ENCODE measurements at places on chromosomes 1 and 21.
A peak's percentile ranks its signal among the peaks of the same experiment; 100 is the strongest.

GRCh38 chr1:64030411-64030810, 173.0 kb upstream of the UBE2U start:
- DNase-seq = no peak

DNA sequence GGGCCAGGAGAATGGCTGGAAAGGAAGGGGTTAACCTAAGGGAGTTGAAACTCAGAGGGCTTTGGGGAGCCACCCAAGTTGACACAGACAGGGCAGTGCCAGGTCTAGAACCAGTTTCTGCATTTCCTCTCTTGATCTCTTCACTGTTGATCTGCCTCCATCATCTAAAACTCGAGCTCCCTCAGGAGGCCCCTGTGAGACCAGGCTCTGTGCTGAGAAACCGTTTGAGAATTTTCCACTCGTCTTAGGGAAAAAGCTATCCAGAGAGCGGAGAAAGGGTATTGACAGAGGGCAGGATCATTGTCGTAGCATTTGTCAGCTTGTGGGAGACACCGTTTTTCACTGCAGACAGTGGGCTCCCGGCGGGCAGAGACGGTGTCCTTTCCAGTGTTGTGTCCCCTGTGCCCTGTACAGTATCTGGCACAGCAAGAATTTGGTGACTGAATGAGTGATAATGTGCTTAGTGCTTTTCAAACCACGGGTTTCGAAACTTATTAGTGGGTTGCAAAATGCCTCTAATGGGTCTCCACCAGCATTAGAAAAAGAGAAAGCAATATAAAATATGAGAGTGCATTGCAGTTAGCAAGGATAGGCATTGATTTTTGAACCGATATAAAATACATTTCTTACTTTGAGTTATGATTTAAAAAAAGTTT, 31.1 kb downstream of the PROK1 start:
- DNase-seq = no peak

- no peak for DNase-seq
Observed at GRCh38 chr1:109508001-109508872, 1.3 kb downstream of the AMIGO1 start.

- DNase-seq = peak; percentile 25
Observed at GRCh38 chr1:100358210-100358609, 5.9 kb downstream of the CDC14A start.

DNA sequence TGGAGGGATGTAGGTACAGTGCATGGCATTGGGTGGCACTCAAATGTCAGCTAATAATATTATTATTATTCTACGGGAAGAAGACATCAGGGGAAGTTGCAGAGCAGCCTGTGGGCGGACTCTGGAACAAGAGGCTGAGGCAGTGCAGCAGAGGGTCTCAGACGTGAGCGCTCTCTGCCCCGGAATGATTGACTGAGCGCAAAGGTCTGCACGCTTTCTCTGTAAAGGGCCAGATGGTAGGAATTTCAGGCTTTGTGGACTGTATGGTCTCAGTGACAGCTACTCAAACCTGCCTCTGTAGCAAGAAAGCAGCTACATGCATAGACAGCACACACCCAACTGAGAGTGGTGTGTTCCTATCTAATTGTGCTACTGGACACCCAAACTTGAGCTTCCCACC, 29.6 kb upstream of the VPS13D start:
- DNase-seq = no peak

GRCh38 chr1:82143108-82143833, 342.5 kb downstream of the ADGRL2 start:
- DNase-seq = no peak

GRCh38 chr1:36919491-36920145, 114.7 kb downstream of the GRIK3 start:
- DNase-seq = no peak

GRCh38 chr1:28813931-28814465, 2.0 kb downstream of the OPRD1 start:
- DNase-seq = no peak

- DNase-seq = peak; percentile 8
Observed at GRCh38 chr1:164660775-164661174, 101.8 kb downstream of the PBX1 start.

GRCh38 chr1:235937123-235937522, 70.4 kb upstream of the LYST start:
- no peak for DNase-seq

DNA sequence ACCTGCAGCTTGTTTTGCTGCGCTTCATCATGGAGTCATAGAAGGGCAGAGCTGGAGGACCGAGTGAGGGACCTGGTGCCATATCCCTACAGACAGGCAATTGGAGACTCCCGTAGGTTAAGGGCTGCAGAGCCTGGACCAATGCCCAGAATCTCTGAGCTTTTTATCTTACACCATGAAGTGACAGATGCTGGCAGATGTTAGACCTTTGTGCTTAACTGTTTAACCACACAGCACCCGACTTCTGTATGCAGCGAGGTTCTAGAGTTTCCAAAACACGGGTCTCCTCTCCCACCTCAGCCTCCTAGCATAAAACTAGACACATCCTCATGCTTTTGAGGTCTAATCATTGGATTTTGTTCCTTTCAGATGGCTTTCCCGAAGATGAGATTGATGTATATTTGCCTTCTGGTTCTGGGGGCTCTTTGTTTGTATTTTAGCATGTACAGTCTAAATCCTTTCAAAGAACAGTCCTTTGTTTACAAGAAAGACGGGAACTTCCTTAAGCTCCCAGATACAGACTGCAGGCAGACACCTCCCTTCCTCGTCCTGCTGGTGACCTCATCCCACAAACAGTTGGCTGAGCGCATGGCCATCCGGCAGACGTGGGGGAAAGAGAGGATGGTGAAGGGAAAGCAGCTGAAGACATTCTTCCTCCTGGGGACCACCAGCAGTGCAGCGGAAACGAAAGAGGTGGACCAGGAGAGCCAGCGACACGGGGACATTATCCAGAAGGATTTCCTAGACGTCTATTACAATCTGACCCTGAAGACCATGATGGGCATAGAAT, 47.6 kb downstream of the B3GALT5 start:
- no peak for DNase-seq

DNA sequence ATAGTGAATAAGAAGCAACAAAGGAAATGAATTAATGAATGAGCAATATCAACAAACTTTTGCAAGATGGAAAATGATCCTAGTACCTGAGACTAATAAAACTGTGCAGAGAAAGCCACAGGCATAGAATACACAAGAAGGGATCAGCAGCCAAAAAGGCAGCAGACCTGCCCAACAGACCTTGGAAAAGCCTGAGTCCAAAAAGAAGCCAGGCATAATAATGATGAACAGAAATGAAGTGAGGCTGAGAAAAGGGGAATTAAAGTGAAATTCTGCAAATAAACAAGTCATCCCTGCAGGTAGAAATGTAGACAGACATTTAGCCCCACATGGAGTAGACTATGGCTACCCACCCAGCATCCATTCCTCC, 10.3 kb upstream of the PHTF1 start:
- no peak for DNase-seq

DNA sequence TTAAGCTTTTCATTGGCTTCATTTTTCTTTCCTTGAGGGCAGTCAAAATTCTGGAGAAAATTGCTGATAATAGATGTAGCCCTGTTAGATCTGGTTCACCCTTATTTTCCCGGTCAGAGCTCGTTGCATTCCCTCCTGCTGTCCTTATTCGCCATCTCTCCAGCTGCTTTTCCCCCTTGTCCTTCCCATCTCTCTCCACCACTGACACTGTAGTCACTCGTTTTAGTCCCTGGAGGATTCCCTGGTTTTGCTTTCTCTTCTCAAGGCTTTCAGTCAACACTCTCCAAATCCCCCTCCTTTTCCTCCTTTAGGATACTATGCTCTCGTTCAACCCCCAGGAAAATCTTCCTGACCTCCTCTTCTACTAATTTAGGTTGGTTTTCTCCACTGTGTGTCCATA, 83.1 kb downstream of the C21orf91 start:
- no peak for DNase-seq

- no peak for DNase-seq
Observed at GRCh38 chr1:35390600-35391494, 122.3 kb downstream of the ZMYM4 start.

DNA sequence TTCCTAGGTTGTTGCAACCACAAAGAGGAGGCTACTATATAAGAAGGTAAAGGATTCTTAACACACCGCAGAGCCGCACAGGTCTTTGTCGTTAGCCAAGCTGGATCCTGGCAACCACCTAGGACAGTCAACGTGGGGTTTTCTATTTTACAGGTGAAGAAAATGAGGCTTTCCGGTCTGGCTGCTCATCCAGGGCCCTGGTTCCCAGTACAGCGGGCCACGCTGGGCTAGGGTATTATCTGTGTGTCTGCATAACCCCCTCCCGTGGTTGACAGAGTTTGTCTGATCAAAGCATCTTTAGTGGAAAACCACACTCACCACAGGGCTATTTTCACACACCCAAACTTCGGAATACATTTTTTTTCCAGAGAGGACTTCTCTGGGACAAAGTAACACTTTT, 39.0 kb upstream of the PDE9A start:
- peak; percentile 67 for DNase-seq

GRCh38 chr1:108188801-108189200, 11.3 kb downstream of the SLC25A24 start:
- DNase-seq = no peak

DNA sequence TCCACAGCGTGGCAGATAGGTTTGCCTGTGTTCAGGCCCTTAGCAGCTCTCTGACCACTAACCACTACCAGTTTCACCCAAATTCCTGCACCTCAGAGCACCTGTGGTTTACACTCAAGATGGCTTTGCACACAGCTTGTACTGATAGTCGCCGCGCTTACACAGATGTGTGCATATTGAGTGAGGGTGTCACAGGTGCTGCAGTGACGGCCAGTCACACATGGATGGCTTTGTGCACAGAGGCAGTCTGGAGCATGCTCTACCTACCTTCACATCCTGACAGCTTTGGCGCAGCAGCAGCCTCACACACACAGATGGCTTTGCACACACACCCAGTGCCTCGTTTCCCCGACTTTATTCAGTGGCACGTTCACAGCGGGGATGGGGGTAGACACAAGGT, 7.5 kb downstream of the DMAP1 start:
- no peak for DNase-seq
